ENCODE measurements at places on chromosomes 4 and X. TPM values are rescaled to one million over a fixed set of nuclear protein-coding genes. Genes with fewer than 3 reads are reported as not detected.
A peak's percentile ranks its signal among the peaks of the same experiment; 100 is the strongest.

TMEM31 gene
- total RNA-seq: not detected

DNA sequence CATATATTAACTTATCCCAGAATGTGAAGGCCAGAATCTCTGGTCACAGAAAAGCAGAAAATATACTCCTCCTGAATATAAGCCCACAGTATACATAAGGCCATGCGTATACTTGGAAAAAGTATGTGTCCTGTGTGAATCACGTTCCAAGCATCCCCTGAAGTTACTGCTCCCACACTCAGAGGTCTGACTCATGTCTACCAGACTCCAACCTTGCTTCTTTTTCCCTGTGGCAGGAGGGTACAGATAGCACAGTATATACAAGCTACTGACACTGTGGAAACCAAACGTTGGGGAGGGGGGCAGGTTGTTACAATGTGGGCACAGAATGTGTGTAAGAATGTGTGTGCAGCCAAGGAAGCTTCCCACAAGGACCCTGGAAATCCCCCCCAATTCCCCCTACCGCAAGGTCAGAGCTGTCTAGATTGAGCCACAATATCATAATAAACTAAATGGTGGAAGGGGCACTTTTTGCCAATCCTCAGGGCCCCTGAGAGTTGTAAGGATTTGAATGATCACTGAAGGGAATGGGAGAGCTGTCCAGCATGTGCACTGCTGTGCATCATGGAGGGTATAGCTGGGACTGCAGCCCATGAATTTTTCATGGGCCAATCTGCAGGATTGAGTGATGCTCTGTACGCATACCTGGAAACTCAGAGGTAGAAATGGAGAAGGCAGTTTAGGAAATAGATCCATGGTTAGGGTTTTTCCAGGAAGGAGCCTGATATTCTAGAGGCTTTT lies 7.4 kb upstream of the RELL1 start:
- peak; percentile 91 for DNase-seq

CORIN gene
- total RNA-seq: 0.05 TPM

GRCh38 chr4:189548484-189549125 lies 392.1 kb upstream of the FRG1 start:
- DNase-seq: no peak

DNA sequence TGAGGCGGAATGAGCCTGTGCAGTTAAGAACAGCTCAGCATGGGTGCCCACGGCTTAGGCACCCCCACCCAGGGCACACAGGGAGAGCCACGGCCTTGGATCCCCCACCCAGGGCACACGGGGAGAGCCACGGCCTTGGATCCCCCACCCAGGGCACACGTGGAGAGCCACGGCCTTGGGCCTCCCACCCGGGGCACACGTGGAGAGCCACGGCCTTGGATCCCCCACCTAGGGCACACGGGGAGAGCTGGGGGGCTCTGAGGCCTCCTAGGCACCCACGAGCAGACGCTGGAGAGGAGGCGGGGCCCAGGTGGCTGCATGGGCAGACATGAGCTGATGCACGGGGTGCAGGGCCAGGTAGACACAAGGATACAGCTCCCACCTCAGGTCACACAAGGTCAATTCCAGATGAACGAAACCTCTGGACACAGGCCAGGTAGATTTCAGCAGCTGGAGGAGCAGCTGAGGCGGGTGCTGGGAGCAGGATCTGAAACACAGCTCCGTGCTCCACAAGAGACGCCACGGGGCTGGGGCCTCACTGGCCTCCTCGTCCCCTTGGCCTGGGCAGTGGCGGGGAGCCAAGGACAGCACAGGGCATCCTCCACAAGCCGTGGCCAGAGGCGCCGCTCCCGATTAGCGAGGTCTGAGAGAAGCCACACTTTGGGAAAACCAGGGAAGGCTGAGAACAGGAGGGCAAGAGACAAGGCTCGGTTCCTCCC lies 30.8 kb downstream of the GAK start:
- DNase-seq: no peak

Data from M059J (cell line).